ENCODE measurements at places on chromosomes 2 and 18.
A peak's percentile ranks its signal among the peaks of the same experiment; 100 is the strongest.

- DNase-seq = no peak
Measured at GRCh38 chr2:176854062-176854461, 358.5 kb upstream of the HNRNPA3 start.

- DNase-seq = no peak
Measured at GRCh38 chr18:74251297-74252038, 40.3 kb downstream of the CYB5A start.

DNA sequence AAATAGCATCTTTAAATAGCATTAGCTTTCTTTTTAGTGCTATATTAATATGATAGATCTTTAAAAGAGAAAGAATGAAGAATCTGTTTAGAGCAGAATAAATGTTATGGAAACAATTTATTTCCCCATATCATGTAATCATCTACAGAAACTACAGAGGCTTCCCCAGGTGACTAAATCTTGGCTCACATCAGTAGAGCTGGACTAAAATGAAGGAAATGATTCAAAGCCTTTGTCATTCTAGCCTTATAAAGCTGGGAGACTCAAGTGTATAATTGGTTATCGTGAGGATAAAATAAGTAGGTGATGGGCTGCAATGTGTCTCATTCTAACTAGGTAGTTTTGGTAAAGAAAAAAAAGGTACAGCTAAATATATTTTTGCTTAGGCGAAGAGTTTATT, 83.2 kb upstream of the UNC80 start:
- DNase-seq = no peak

DNA sequence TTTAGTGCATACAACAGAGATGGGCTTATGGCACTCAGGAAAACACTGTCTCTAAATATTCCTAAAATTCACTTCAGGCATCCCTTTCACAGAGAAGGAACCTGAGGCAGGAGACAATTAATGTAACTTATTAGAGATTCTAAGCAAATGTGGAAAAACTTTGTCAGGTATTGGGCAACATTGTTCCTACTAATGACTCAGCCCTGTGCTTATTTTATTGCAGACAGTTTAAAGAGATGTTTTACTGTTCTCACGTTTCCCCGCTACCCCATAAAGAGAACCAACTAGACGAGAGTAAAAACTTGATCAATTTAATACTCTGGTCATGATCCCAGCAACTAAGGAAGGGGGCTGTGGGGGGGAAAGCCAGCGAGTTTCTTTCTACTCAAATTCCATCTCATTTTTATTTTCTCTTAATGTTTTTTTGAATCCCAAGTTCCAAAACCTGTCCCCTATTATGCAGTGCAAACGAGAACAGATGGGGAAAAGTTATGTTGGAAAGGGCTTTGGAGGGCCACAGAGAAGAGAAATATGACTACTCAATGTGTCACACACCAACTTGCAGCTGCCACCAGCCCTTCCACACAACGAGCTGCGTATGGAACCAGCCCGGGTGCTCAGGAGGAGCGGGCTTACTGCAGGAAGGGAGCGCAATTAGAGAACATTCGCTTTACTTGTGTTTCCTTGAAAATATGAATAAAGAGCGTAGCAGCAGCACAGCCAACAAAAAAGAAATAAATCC, 18.7 kb upstream of the ACVR1 start:
- no peak for DNase-seq

DNA sequence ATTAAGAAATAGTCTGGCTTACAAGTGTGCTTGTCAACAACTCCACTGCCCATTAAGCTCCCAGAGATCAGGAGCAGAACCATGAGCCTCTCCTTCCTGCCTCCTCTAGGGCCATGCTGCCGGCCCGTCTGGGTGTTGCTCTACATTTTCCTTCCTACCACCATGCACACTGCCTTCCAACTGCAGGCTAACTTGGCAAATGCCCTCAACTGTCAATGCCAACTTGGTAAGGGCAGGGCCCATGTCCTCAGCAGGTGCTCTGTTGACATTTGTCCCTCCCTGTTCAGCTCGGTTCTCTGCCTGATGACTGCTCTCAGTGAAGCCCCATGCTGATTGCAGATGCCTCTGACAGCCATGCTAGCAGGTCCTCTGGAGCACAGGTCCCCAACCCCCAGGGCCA, 345.2 kb downstream of the ALK start:
- no peak for DNase-seq

DNA sequence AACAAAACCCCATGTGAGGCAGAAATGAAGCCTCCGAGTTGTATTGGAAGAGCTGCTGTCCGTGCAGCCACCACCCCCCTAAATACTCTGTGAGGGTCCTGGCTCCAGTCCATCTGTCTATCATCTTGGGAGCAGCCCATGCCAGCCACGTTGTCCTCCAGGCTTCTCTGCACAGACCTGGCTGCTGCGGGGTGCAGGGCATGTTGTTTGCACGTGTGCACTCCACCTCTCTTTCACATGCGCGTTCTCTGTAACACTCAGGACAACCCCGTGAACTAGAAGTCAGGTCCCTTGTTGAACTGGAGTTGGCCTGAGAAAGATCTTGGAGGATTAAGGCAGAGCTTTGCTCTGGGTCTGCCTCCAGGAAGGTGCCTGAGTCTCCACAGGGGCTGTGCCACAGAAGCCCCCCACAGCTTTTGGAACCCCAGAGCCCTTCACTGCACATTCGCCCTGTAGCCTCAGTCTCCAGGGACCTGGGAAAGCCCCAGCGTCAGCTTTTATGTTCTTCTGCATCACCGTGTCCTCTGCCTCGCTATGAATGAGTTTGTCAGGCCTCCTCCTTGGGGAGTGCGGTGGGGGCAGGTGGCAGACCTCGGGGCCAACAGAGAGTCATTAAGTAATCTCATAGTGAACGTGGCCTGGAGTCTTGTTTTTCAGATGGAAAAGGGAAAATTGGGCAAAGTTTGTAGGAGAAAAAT, 16.6 kb downstream of the RTP5 start:
- no peak for DNase-seq

DNA sequence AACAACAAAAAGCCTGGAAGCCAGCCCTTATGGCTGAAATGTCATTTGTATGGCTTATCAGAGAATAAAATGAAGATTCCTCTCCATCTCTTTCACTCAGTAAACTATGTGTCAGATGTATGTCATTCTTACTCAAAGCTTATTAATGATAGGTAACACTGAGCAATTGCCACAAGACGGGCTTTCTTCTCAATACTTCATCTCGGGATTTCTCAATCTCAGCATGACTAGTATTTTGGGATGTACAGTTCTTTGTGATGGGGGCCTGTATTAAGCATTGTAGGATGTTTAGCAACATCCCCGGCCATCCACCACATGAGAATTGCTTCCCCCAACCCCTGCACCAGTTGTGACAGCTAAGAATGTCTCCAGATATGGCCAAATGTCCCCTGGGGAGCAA, 80.2 kb downstream of the MREG start:
- no peak for DNase-seq

DNA sequence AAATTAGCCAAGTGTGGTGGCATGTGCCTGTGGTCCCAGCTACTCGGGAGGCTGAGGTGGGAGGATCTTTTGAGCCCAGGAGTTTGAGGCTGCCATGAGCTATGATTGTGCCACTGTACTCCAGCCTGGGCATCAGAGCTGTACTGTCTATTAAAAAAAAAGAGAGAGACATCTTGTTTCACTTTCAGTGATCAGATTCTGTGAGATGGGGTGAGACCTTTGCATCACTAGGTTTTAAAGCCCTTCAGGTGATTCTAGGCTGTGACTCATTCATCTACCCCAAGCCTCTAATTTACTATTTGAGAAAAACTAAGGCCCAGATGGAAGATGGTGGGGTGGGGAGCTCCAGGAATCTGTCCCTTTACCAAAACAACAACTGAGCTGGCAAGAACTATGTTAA, 7.1 kb downstream of the C2orf92 start:
- DNase-seq = no peak

GRCh38 chr2:32947484-32948143, 861 bp downstream of the LTBP1 start:
- DNase-seq = no peak

DNA sequence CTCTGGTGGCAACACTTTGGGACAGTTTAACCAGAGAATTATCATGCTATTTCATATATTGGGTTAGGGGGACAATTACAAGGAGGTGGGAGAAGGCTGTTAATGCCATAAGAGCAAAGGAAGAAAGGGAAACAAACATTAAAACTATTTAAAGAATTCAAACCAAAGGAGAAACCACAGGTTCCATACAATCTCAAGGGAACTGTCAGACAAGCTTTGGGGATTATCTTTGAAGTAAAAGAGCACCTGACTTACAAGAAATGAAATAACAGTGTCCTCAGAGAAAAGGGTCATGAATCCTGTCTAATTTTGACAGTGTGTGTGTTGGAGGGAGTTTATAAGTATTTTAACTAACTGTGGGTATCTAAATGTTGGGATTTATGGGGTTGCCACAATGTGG, 44.4 kb downstream of the CERS6 start:
- no peak for DNase-seq

- DNase-seq = peak; percentile 39
Measured at GRCh38 chr2:11129598-11130449, 25.4 kb upstream of the SLC66A3 start.

GRCh38 chr18:9563331-9563730, 51.0 kb downstream of the PPP4R1 start:
- no peak for DNase-seq

DNA sequence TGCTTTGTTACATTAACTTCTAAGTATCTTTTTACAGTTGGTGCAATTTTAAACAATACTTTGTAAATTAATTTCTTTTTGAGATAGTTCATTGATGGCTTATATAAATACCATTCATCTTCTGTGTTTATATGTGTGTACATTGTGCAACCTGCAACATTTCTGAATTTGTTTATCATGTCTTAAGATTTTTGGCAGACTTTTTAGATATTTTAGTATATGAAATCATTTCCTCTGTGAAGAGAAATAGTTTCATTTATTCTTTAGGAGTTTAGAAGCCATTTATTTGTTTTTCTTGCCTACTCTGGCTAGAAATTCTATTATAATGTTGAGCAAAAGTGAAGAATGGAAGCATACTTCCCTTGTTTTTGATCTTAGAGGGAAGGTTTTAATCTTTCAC, 337.8 kb upstream of the DSEL start:
- no peak for DNase-seq

GRCh38 chr2:196086517-196087368, 18.1 kb upstream of the DNAH7 start:
- DNase-seq = no peak

Data from caudate nucleus (tissue), 63 donors.